ENCODE measurements at places on chromosomes 13 and 19. TPM values are rescaled to one million over a fixed set of nuclear protein-coding genes. Genes with fewer than 3 reads are reported as not detected.

GRCh38 chr13:53601113-53601512 lies 572.5 kb downstream of the OLFM4 start:
- no peak for DNase-seq

DNA sequence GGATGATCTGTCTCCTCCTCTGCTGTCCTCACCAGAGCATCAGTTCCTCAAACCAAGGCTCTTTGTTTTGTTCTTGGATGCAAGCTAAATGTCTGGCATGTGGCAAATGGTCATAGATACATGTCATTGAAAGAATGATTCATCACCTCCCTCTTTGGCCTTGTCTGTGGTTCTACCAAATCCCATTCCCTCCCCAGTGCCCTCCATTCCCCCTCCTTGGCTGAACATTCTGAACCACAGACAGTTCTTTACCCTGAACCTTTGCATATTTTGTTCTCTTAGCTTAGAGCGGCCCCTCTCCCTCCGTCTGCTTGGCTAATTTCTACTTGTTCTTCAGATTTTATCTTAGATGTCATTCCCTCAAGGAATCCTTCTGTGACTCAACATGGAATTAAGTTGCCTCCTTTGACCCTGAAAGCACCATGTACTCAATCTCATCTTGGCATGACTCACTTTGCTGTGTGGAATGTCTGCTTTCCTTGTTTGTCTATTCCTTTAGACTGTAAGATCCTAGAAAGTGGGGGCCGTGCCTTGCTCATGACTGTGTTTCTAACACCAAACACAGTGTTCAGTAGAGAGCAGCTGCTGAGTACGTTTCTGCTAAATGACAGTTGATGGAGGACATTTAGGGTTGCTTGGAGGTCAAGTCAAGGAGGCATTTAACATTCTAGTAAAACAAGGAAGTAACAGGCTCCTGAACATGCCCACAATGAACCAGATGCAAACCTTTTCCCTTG lies 8.1 kb downstream of the ALOX5AP start:
- DNase-seq, result peak; percentile 98

DNA sequence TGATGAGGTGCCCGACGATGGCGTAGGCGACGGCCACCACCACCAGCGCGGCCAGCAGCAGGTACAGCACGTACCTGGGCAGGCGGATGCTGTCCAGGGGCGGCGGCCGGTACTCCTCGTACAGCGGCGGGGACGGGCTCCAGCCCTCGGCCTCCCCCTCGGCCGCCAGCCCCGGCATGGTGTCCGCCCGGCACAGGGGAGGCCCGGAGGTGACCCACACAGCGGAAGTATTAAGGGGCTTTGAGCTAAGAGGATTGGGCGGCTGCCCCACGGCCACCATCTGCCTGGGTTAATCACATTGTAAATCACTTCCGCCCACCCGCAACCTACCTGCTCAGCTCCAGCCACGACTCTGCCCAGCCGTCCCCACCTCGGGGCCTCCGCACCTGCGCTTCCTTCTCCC lies at the start of gene SMIM44:
Gene SMIM44, minus strand, starts transcription at position 216 of the 403 bp plus-strand sequence. Its CDS starts 38 bp downstream, at position 178.
- no peak for DNase-seq

VAV1 gene
- 1.4 TPM for total RNA-seq

GRCh38 chr19:28640506-28640905 lies 572.4 kb downstream of the UQCRFS1 start:
- no peak for DNase-seq
